ENCODE measurements at places on chromosomes 1 and 21. TPM values are rescaled to one million over a fixed set of nuclear protein-coding genes. Genes with fewer than 3 reads are reported as not detected.
A peak's percentile ranks its signal among the peaks of the same experiment; 100 is the strongest.

DNA sequence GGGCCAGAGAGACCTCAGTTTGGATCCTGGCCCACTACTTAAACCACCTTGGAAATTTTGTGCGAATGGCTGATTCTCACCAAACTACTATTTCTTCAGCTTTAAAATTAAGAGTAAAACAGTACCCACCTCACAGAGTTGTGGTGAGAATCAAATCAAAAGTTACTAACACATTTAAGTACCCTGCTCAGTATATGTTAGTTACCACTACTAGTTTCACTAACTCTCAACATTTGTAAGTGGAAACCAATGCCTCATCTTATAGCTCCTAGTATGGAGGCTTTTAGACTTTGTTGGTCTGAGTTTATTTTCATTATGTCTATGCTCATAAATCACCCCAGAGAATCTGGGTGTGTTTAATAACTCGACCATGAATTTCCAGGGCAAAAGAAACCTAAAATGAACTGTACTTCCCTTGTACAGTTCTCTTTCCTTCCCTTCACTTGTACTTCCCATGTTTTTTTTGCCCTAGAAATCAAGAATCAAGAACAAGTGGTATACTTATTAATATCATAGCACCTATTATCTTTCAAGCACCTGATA lies 11.6 kb upstream of the SERBP1 start:
- no peak for DNase-seq

DNA sequence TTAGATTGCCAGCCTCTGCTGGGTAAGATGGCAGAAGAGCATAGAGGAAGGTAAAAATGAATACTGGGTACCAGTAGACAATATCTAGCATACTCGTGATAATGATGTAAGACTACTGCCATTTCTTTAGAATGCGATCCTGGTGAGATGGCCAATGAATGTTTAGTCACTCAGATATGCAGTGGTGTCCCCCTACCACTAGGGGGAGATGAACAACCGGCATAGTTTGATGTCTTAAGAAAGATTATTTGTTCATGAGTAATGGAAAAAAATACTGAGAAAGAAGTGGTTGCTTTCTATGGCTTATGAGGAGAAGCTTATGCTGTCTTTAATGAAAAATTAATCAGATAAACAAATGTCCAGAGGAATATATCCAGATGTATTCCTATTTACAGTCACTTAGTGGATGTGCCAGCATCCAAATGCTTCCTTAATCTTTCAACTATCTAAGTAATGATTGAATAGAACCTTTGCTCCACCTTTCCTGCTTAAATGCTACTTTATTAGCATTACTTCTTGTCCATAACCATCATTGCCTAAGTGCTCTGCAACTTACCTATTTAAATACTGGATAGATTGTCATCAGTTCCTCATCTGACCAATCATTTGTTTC lies 256.6 kb downstream of the ST6GALNAC3 start:
- DNase-seq = peak; percentile 1

DNA sequence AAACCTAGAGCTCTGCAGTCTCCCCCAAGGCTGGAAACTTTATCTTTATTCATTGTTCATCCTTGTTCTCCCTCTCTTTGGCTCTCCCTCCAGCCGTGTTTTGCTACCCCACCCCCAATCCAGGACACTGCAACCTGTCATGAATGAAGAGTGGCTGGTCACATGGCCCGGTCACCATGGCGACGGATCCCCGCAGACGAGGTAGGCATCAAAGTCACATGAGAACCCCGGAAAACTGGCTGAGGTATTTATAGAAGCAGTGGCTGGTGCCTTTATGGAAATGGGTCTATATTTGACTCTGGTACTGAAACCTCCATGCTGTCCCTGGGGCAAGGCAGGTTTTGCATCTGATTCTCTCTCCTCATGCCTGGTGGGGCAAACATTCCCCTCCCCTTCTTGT lies 13.4 kb upstream of the SLC6A17 start:
- DNase-seq = peak; percentile 7

- no peak for DNase-seq
These were observed 116.5 kb downstream of the MRPL39 start for GRCh38 chr21:25490742-25491141.

GRCh38 chr1:12327566-12327965 lies 97.7 kb downstream of the VPS13D start:
- no peak for DNase-seq

- no peak for DNase-seq
These were observed 20.4 kb downstream of the KCNN3 start for GRCh38 chr1:154849645-154850131.

- no peak for DNase-seq
These were observed 12.2 kb upstream of the TCEA3 start for GRCh38 chr1:23436520-23437354.

DNA sequence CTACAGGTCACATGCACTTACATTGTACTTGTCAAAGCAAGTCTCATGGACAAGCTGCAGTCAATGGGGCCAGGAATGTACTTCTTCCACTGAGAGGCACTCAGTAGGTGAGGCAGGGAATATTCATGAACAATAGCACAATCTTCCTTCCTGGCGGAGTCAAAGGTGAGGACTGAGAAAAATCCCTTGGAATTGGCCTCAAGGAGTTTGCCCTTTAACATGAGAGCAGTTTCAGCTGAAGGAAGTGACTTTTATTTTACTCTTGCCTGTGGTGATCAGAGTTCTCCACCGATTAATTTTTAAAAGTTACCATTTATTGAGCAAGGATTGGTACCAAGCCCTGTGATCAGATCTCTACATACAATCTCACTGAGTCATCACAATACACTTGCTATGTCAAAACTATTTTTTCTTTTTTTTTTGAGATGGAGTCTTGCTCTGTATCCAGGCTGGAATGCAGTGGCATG lies 11.2 kb upstream of the AK2 start:
- no peak for DNase-seq

DNA sequence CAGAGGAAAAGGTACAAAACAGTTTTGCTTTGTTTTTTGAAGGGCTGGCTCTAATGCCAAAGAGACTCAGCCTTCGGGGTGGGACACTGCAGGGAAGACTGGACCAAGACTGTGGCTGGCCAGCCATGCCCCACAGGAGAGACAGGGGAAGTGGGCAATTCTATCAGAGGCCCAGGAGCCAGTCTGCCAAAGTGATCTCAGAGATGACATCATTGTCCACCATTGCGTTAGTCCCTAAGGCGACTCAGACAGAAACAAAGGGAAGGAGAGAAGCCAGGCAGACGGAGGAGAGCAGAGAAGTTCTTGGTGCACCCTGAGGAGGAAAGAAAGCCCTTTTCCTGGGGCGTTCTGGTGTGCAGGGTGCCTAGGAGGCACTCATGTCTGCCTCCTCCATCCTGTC lies 26.4 kb downstream of the OPTC start:
- DNase-seq = no peak

DNA sequence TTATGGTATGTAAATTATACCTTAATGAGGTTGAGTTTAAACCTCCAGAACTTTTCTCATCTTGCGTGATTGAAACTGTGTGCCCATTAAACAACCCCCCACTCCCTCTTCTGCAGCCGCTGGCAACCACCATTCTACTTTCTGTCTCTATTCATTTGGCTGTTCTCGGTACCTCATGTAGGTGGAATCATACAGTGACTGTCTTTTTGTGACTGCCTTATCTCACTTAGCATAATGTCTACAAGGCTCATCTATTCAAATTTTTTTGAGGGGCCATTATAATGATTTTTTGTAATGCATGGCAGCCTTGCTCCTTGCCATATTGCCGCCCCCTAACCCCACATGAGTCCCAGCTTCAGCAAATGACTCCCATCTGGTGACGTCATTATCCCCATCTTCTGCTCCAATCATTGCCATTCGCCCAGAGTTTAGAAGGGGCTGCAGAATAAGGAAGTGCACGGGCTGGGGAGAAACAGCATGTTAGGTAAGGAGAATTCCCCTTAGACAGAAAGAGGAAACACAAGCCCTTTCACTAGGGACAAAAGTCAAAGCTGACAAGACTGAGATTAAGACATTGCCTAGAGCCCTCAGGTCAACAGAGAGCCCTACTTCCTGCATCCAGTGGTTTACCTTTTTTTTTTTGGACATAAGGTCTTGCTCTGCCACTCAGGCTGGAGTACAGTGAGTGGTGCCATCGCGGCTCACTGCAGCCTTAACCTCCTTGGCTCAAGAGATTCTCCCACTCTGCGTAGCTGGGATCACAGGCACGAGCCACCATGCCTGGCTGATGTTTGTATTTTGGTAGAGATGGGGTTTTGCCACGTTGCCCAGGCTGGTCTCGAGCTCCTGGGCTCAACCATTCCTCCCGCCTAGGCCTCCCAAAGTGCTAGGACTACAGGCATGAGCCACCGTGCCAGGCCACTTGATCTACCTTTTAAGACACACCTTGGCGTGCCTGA lies 78.4 kb upstream of the ERRFI1 start:
- DNase-seq = no peak

DNA sequence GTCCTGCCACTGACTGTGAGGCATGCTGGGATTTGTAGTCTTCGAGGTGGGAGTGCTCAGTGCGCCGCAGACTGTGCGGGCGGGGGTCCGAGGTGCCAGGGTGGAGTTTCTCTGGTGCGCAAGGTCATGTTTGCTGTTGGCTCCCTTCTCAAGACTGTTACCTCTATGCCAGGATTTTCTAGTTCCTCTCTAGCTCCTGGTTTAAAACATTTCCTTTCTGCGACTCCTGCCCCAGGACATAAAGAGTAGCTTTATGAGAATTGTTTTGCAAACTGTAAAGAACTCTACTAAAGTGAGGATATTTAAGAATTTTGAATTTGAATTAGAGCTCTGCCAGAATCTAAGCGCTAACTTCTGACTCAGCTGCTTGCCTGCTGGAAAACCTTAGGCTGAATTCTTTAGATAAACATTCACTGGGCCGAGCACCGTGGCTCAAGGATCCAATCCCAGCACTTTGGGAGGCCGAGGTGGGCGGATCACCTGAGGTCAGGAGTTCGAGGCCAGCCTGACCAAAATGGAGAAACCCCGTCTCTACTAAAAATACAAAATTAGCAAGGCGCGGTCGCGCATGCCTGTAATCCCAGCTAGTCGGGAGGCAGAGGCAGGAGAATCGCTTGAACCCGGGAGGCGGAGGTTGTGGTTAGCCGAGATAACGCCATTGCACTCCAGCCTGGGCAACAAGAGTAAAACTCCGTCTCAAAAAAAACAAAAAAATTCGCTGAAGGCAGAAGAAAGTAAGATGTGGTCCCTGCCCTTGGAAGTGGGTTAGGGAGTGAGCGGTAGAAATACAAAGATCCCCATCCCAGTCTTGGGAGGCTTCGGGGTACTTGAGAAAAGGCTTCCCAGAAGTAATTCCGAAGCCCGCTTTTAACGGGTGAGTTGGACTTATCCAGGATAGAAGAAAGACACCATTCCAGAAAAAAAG lies 992 bp upstream of the USP48 start:
- DNase-seq = no peak

- no peak for DNase-seq
These were observed 333.3 kb downstream of the MRPL39 start for GRCh38 chr21:25273959-25274358.

DNA sequence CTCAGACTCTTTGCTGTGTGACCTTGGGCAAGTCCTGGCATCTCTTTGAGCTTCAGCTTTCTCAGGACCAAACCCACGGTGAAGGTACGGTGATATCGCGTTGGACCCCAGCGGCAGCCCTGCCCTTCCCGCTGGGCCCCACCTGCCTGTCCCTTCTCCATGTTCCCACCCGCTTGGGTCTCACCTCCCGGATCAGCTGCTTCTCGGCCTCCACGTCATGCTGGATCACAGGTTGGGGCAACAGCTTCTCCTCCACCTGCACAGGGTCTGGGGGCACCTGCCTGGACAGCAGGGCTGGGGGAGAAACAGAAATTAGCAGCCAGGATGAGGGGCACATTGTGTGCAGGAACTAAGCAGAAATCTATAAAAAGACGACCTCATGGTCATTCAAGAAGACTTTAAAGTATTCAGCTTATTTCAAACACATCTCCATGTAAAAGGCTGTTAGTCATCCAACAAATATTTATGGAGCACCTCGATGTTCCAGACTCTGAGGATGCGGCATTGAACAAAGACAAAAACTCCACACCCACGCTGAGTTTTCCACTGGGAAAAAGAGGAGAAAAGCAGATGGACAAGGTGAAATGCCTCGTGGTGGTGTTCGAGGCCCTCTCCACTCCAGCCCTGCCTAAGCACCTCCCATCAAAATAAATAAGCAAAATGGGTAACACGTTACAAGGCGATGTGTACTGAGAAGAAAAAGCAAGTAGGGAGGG lies 19.5 kb downstream of the KIF17 start:
- no peak for DNase-seq

DNA sequence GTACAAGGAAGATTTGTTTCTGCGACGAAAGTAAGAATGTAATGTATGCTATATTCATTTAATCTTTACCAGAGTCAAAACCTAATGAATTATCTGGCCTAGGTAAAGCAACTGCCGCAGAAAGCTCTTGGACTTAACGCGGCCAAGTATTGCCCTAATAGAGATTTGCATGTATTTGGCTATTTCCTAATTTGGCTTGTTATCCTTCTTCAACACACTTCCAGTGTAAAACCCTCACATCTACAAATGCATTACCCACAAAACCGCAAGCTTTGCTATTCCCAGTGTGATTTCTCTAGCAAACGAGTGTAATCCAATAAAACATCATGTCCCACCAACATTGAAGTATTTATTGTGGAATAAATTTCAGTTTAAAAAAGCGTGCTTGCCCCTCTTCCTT lies 123.8 kb upstream of the LMO4 start:
- no peak for DNase-seq

CRYAA gene
- total RNA-seq = not detected

XKR8 gene
- total RNA-seq = 7.3 TPM

BNIPL gene
- total RNA-seq = 1.3 TPM

FHAD1 gene
- not detected for total RNA-seq
